ENCODE measurements at places on chromosomes 13 and 19.

- DNase-seq = no peak
Measured at GRCh38 chr13:32940601-32941000, 75.6 kb upstream of the KL start.

GRCh38 chr19:39264306-39265290 lies 3.6 kb upstream of the IFNL2 start:
- DNase-seq = no peak

GRCh38 chr19:19149435-19149834 lies 11.2 kb upstream of the TMEM161A start:
- no peak for DNase-seq

DNA sequence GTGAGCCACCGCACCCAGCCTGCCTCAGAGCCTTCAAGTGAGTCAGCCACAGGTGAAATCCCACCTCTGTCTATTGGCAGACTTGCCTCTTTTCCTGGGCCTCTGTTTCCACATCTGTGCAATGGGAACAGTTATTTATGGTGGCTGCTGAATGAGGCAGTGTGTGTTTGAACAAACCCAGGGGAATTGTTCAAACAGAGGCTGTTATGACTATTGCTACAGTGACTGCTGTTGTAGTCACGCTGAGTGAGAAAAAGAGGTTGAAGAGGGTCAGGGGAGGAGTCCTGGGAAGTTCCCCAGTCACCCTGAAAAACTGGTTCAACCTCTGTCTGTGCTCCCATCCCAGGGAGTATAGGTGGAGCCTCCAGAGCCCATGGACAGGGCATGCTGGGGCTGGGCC lies at the start of gene CEACAM19:
Gene CEACAM19 (plus strand): TSS at position 83 of the 400 bp plus-strand sequence. CDS start 450 bp downstream, outside the sequence.
- no peak for DNase-seq

DNA sequence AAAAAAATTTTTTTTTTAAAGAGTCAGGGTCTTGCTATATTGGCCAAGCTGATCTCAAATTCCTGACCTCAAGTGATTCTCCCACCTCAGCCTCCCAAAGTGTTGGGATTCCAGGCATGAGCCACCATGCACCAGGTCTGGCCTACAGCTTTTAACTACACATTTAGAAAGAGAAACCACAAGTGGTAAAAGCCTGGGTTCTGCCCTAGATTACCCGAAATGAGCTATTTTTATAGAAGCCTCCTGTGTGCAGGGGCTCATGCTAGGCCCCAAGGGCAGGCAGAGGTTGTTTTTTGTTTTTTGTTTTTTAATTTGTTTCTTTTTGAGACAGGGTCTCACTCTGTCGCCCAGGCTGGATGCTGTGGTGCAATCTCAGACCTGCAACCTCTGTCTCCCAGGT lies 14.0 kb upstream of the MYADM start:
- no peak for DNase-seq

GRCh38 chr19:36120984-36121358 lies 5.7 kb downstream of the TBCB start:
- no peak for DNase-seq

GRCh38 chr13:41382431-41382830 lies 71.4 kb downstream of the NAA16 start:
- DNase-seq = no peak

GRCh38 chr13:33825083-33825482 lies 7.1 kb downstream of the RFC3 start:
- no peak for DNase-seq

DNA sequence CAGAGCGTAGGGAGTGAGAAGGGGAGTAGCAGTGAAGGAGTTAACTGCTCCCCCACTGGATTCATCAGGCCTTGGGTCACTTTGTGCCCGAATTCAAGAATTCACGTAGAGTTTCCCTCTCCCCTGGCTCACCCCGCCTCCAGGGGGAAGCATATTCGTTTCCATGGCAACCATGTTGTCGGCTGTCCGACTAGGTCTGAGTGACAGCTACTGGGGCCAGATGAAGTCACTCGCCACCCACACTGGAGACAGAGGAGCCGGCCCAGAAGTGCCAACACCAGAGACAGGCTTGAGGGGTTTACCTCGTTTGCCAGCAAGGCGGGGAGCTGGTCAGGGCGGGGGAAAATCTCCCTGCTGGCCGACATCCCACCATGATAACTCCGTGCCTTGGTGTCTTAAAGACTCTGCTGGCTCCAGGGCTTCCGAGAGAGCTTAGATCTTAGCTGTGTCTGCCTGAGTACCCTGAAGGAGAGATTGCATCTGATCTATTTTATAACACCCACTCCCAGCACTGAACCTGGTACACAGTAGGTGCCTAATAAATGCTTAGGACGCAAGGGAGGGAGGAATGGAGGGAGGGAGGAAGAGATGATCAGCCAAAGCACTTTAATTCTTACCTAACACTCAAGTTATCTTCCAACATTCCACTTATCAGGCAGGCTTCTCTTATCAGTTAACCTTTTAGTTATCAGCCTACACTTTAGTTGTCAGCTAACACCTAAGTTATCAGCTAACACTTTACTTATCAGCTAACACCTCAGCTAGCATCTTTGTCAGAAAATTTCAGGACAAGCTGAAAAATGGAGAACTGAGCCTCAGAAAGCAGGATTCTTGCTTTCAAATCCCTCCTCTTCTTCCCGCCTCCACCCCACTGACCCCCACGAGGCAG lies 57.2 kb upstream of the ZNRF4 start:
- no peak for DNase-seq

Data from type B pancreatic cell (in vitro differentiated cells).